NCI-H446 (cell line): ENCODE measurements at places on chromosomes 1 and 21.

- DNase-seq = no peak
Measured at GRCh38 chr1:109721042-109721441, 9.0 kb downstream of the GSTM5 start.

- DNase-seq = no peak
Measured at GRCh38 chr1:224266105-224266914, 63.7 kb downstream of the NVL start.

- DNase-seq = peak; percentile 20
Measured at GRCh38 chr1:221783936-221784335, 42.0 kb upstream of the DUSP10 start.

DNA sequence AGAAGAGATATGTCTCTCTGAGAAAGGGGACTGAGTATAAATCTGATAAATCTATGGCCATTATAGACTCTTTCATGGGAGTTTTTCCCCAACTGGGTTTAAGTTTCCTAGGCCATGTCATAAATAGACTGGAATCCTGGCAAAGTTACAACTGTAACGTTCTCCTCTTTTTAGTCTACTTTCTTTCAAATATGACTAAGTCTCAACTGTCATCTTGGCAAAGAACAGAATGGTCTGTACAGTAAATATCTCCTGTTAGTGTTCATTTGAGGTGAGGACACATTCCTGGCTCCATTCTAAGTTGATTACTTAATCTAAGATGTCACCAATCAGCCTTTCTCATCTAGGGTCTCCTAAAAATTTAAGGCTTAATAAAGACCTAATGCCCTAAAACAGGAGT is 300.5 kb downstream of the BRINP2 start:
- DNase-seq = no peak

GRCh38 chr1:218926631-218927030 is 247.0 kb upstream of the LYPLAL1 start:
- DNase-seq = no peak

GRCh38 chr1:33456502-33456886 is 16.0 kb upstream of the ZSCAN20 start:
- DNase-seq = no peak

DNA sequence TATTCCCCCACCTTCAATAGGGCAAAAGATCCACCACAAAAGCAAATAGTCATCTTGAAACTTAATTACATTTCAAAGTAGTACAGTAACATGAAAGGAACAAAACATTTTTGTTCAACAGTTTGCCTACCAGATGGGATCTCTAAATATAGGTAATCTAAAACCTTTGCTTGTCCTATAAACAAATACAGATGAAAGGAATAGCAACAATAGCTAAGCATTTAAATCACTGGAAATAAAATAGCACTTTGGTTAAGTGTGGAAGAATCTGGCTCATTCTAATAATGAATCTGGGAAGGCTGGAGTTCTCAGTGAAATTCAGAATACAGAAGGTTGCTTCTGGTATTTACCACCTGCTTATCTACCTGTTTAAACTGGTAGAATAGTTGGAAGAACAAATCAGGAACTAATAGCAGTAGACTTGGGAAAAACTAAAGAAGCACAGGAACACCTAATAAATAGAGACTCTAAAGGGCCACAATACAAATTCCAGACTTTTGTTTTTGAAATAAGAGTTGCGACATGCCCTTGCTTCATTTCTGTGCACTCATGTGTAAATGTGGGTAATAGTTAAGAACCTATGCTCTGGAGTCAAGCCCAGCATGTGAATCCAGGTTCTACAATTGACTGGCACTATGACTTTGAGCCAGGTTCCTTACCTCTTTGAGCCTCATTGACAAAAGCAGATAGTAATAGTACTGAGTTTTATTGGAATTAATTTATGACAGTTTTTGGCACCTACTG is 2.3 kb upstream of the LYPLAL1 start:
- DNase-seq = no peak

DNA sequence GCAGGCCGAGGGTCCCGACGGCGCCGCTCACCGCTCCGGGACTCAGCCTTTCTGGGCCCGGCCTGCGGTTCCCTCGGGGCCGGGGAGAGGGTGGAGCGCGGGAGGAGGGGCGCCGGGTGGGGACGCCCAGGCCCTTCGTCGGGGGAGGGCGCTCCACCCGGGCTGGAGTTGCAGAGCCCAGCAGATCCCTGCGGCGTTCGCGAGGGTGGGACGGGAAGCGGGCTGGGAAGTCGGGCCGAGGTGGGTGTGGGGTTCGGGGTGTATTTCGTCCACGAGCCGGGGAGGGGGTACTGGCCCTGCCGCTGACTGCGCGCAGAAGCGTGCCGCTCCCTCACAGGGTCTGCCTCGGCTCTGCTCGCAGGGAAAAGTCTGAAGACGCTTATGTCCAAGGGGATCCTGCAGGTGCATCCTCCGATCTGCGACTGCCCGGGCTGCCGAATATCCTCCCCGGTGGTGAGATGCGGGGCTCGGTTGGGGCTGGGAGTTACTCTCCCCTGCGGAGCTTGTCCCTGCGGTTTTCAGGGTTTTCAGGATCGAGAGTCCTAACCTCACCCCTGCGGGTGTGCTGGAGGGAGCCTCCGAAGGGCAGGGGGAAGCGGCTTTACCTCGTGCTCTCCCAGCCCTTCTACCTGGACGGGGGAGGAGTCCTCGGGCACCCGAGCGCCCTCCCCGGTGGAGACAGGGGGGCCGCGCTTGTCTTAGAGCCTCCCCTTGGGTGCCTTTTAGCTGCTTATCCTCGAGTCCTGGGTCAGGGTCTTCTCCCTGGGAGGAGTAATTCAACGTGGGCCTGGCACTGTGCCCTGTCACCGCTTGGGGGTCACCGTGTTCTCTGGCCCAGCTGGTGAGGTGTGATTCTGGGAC is 2.1 kb downstream of the SAMD11 start:
- peak; percentile 67 for DNase-seq

DNA sequence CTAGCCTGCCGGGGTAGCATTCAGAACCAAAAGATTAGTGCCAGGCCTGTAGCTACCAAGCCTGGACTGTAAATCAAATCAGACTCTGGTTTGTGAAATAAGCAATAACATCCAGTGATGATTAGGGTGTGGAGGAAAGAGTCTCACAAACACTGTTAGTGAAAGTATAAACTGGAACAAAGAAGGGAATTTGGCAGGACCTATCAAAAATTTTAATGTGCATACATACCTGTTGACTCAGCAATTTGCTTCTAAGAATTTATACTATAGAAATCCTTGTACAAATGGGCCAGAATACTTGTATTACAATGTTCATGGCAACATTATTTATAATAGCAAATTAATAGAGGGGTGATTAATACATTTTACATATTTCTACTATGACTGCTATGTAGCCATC is 109.8 kb upstream of the WARS2 start:
- DNase-seq = no peak

DNA sequence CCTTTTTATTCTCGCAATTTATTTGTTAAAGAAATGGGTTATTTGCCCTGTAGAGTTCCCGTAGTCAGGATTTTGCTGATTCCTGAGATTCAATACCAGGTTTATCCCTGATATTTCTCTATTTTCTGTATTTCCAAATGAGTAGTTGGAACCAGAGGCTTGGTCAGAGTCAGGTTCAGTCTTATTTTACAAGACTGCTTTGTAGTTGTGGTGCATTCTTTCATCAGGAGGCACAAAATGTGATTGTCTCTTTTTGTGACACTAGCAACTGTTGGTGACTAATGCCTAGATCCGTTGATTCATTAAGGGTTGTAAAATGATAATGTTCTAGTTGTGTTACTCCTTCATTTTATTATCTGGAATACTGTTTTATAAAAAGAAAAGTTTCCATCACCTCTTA is 95.5 kb upstream of the TPTE start:
- no peak for DNase-seq

GRCh38 chr1:14945132-14946010 is 208.2 kb upstream of the TMEM51 start:
- DNase-seq = peak; percentile 96

DNA sequence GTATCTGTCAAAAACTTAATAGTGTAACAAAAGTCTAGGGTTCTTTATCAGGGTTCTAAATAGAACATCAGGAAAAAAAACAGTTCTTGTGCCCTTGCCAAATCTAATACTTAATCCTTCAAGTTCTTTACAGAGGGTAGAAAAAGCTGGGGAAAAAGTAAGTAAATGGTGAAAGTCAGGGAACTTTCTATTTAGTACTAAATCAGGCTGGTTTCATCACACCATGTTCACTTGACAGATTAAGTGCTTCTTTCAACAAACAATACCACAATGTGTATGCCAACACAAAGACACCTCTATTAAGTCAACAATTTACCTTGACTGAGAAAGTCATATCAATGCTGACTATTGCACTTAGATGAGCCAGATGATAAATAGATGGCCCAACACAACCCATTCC is 9.7 kb downstream of the DBT start:
- no peak for DNase-seq

DNA sequence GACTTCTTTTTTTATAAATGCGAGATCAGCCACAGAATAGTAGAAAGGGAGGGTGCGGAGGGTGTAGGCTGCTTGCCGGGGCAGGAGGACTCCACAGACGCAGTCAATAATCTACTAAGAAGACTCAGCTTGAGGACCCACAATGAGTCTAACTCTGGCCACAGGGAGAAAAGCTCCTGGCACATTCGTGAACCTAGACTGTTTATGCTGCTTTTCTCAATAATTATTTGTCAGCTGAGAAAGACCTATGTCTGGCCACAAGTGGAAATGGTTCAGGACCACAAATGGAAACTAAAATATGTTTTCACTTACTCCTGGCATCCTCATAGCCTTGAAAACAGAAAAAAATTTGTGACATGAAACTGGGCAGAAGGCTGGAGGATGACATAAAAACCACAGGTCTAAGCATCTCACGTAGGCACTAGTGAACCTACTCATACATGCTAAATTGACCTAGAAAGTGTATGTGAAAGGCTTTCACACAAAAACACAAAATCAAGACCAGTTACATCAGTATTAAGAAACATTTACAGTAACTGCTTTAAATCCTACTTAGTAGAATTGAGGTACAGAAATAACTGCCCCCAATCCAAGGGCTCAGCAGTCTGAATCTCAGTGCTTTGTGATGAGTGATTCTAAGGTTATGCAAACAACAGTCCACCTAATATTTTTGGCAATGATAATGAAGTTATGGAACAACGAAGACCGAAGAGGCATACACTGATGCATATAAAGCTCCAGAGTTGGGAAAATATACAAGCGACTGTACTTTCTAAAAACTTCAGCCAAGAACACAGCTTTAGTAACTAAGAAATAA is 159.5 kb downstream of the SLC45A1 start:
- no peak for DNase-seq

- no peak for DNase-seq
Measured at GRCh38 chr21:43697758-43698643, 20.9 kb upstream of the PDXK start.

GRCh38 chr1:53626616-53627015 is 112.3 kb downstream of the GLIS1 start:
- no peak for DNase-seq

- DNase-seq = peak; percentile 23
Measured at GRCh38 chr1:8094481-8095241, 68.6 kb upstream of the ERRFI1 start.

- peak; percentile 31 for DNase-seq
Measured at GRCh38 chr1:33060579-33061083, 20.3 kb upstream of the AZIN2 start.

- DNase-seq = no peak
Measured at GRCh38 chr1:93990010-93990409, 80.8 kb upstream of the GCLM start.

- peak; percentile 51 for DNase-seq
Measured at GRCh38 chr1:6083801-6084446, 38.2 kb downstream of the KCNAB2 start.

- DNase-seq = no peak
Measured at GRCh38 chr1:28244549-28245251, 8.8 kb downstream of the ATP5IF1 start.

- DNase-seq = no peak
Measured at GRCh38 chr1:33358114-33358794, 37.4 kb upstream of the A3GALT2 start.

- DNase-seq = no peak
Measured at GRCh38 chr1:79633456-79633855, 626.9 kb upstream of the ADGRL4 start.

- peak; percentile 56 for DNase-seq
Measured at GRCh38 chr1:40450495-40451237, 390 bp downstream of the ZFP69B start.

GRCh38 chr1:244414543-244414942 is 37.2 kb downstream of the ADSS2 start:
- no peak for DNase-seq

DNA sequence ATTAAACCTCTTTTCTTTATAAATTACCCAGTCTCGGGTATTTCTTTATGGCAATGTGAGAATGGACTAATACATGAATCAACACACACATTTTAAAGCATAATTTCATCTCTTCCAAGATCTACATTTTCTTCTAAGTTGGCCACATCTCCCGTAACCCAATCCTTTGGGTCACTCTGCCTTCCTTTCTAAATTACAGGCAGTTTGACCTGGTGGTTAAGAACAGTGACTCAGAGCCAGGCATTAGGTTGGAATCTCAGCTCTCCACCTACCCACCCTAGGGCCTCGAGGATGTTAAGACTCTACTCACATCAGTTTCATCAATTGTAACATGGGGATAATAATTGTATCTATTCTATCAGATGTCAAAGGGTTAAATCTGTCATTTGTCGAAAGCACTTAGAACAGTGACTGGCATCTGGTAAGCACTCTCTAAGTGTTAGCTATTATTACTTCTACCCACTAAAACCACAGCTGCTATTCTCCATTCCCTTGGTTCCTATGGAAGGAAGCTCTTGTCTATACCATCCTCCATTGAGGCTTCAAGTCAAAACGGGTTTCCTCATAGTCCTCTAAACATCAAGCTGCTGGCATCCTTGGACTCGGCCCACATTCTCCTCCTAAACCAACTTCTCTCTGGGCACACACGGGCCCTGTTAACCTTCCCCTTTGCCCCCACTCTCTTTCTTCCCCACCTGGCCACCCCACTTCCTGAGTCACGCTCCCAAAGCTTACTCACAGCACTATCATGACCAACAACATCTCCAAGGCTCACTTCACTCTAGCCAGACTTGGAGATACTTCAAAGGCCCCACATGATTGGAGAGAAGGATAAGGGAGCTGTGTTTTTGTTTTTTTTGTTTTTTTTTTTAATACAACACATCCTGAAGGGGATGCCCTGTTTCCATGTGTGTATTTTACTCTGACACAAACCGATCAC is 116.9 kb downstream of the TGFBR3 start:
- no peak for DNase-seq

GRCh38 chr1:18263547-18264120 is 156.0 kb downstream of the IGSF21 start:
- DNase-seq = no peak
